ENCODE measurements at places on chromosomes 13 and 19.

GRCh38 chr19:389935-390289, 19.0 kb downstream of the C2CD4C start:
- peak; percentile 45 for DNase-seq

- no peak for DNase-seq
Observed at GRCh38 chr19:20470345-20471135, 95.0 kb downstream of the ZNF737 start.

DNA sequence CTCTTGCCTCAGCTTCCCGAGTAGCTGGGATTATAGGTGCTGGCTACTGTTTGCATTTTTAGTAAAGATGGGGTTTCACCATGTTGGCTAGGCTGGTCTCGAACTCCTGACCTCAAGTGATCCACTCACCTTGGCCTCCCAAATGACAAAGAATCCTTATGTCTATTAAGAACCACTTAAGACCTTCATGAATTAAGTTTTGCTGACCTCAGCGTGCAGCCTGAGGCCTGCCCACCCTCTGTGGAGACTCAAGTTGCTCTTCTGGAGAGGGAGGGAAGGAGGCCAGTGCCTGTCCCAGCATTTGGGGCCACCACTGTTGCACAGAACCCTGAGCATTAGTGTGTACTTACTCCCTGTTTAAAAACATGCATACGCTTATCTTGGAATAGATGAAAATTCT, 313.3 kb downstream of the FGF9 start:
- no peak for DNase-seq

DNA sequence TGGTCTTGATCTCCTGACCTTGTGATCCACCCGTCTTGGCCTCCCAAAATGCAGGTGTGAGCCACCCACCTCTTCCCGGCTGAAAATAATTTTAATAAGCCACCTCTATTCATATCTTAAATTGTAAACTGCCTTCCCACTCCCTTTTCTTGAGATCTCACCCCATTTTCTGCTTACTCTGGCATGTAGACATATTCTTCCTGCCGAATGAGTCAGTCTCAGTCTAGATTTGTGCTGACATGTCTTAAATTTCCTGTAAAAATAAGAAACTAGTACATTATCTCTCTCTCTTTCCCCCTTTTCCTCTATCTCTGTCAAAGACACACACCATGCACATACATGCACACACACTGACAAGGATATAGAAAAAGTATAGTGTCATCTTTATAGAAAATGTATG, 60.9 kb downstream of the THSD1 start:
- DNase-seq, result no peak

DNA sequence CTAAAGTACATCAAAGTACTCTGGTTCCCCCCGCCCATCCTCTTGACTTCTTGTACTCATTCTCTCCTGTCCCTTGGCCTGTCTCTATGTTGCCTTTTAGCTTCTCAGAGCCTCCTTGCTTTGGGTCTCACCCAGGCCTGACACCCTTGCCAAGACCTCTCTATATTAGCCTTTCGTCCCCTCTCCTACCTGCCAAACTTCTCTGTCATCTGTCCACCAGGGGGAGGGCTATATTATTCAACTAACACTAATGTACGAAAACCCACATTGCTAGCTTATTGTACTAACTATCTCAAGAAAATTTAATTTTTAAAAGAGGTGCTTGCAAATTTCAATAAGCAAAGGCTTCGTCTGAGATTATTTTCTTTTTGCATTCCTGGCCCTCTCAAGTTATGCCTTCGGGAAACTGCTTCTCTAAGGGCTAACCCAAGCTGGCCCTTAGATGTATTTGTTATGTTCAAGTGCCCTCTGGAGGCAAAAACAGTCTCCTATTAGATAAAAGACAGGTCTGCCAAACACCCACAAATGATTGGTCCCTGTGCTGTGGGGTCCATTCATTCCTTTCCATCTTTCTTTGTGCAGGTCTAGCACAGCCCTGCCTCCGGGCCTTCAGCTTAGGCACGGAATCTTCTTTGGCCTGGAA, 6.3 kb upstream of the MRPS31 start:
- DNase-seq, result no peak

- DNase-seq, result no peak
Observed at GRCh38 chr19:7870571-7871436, 3.4 kb downstream of the PRR36 start.

DNA sequence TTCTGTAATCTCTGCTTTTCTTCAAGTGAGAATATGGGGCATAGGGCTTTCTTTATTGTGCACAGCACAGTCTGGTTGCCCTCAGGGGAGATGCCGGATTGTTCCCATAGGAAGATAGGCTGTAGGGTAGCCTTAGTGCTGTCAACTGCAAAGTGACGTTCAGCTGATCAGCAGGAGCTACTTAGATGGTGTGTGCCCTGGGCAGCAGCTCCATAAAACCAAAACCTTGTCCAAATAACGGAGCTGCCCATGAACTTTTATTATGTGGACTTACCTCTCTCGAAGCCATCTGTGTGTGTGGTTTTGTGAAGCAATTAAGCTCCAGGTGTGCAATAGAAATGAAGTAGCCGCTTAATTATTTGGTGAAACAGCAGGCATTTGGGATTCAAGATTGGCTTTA, 120.0 kb upstream of the RNF113B start:
- DNase-seq, result no peak
